ENCODE measurements at places on chromosomes 1 and 21.

- no peak for DNase-seq
Observed at GRCh38 chr1:35046730-35047129, 15.0 kb upstream of the ZMYM6 start.

DNA sequence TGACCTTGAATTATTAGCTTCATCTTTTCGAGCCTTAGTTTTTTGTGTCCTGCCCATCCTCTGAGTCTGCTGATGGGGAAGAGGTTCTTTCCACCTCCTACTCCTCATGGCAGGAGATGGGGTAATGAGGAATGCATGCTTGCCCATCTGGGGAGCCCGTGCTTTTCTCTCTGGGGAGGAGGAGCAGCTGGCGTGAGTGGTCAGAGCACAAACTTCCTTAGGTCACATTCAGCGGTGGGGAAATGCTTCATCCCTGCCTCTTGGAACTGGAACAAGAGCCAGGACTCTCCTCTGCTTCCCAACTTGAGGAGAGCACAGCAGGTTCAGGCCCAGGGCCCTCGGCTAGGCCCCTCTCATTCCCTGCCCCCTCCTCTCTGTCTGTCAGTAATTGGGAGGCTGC is 155.0 kb downstream of the PCNX2 start:
- DNase-seq: no peak

DNA sequence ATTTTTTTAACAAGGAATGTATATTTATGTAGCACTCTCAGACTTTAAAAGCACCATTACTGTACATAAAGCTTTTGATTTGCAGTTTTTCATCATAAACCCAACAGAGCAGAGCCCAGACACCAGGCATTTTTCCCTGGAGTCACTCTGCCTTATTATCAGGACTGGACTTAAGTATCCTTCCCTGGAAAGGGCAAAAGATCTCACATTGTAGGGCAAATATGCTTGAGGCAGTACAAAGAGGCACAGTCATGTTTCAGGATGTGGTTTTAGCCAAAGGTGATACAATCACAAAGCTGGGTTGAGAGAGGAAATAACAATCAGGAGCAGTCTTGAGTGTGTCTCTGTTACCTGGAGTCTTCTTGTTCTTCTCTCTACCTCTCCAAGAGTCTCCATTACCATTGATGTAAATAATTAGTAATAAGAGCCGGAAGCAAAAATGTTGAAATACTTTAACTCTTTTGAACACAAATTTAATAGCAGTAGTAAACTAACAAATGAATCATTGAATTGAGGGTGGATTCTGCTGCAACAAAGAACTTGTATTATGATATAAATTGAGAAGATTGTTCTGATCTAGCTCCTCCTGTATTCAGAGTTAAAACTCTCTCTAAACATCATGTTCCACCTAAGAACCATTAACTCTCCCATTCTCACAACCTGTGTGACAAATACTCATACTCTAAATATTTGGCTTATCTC is 160.5 kb downstream of the LTN1 start:
- DNase-seq: no peak

DNA sequence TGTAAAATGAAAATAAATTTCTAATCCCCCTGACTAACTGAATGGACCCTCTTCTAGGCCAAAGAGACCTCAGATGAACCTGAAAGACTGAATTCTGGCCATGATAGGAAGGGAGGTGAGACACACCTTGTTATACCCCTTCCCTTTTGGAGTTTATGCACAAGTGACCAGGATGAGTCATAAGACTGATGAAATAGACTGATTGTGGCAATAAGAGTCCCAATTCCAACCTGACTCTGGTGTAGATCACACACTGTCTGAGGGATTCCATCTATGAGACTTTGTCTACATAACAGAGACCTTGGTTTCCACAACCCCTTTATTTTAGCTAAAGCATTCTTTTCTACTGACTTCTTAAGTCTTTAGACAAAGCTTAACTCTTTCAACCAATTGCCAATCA is 13.5 kb upstream of the OR2G2 start:
- no peak for DNase-seq

DNA sequence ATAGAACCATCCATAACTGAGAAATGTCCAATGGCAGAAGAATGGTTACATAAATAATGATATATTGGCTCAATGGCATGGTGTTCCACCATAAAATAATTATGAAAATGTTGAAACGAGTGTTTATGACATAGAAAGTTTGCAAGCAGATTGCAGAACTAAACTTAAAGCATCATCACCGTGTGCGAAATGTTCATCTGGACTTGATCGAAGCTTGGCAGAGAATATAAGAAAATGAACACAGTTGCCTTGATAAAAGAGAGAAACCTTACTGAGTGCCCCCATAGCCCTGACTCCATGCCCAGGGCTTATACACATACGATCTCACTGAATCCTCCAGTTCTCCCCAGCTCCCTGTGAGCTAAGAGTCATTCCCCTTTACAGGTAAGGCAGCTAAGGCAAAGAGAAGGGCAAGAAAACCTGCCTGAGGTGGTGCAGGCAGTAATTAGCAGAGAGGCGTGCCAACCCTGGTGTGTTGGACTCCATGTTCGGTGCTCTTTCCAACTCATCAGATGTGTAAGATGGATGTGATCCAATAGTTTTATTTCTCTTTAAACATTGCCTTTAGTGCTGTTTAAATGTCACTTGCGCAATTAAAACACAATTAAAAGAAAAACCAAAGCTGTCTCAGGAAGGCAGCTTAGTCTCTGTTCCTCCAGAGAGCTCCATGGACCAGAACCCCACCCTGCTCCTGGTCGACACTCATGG is 21.8 kb upstream of the SPOCD1 start:
- no peak for DNase-seq

GRCh38 chr1:204112876-204113730 is 38.7 kb downstream of the ETNK2 start:
- DNase-seq: no peak

GRCh38 chr1:94276988-94277434 is 39.6 kb upstream of the ARHGAP29 start:
- DNase-seq: no peak

GRCh38 chr1:231940701-231941100 is 314.1 kb downstream of the DISC1 start:
- DNase-seq: no peak

DNA sequence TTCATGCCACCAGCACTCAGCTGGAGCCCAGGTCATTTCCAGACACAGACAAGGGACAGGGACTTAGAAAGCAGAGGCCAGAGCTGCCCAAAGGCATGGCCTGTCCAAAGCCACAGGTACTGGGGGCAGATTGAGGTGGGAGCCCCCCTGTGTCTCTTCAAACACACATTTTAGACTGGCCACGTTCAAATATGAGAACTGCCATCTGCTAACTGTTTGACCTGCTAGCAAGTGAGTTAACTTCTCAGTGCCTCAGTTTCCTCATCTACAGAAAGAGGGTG is 862 bp upstream of the LEFTY2 start:
- no peak for DNase-seq

- no peak for DNase-seq
Observed at GRCh38 chr21:38077569-38077968, 161.3 kb upstream of the KCNJ6 start.

GRCh38 chr1:17193222-17194132 is 11.5 kb upstream of the PADI1 start:
- DNase-seq: no peak

GRCh38 chr1:187001198-187001889 is 172.6 kb downstream of the PLA2G4A start:
- DNase-seq: no peak

GRCh38 chr1:175225805-175226129 is 33.2 kb upstream of the KIAA0040 start:
- DNase-seq: no peak

- no peak for DNase-seq
Observed at GRCh38 chr1:119472819-119473175, 34.2 kb upstream of the HSD3B1 start.

DNA sequence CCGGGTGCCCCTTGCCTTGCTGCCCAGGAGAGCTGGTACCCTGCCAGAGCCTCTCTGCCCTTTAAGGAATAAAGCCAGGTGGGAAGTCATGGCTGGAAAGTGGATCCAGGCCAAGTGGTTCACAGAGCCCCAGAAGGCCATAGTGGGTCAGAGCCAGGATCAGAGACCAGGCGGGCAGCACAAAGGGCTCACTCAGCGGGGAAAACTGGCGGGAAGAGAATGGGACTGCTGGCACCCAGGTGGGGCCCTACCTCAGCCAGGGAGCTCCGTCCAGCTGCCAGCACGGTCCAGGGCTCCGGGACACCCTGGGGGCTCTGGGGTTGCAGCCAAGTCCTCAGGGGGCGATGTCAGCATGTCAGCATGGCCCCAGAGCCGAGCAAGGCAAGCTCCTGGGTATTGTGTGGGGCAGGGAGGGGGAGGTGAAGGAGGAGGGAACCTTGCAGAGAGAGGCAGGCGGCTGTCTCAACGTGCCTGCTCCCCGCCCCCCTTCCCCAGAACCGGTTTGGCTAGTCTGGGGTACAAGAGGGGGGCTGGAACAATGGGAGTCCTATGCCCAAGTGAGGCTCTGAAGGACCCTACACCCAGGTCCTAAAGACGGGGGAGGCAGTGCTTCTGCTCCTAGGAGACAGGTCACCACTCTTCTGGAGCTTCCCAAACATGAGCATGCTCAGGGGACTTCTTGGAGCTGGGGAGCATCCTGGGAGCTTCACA is at the start of gene ARHGEF19:
Gene ARHGEF19, minus strand, starts transcription at position 402 of the 711 bp plus-strand sequence. CDS start 3,598 bp downstream, outside the sequence.
- no peak for DNase-seq

GRCh38 chr1:246988316-246988715 is 19.5 kb downstream of the ZNF695 start:
- no peak for DNase-seq

DNA sequence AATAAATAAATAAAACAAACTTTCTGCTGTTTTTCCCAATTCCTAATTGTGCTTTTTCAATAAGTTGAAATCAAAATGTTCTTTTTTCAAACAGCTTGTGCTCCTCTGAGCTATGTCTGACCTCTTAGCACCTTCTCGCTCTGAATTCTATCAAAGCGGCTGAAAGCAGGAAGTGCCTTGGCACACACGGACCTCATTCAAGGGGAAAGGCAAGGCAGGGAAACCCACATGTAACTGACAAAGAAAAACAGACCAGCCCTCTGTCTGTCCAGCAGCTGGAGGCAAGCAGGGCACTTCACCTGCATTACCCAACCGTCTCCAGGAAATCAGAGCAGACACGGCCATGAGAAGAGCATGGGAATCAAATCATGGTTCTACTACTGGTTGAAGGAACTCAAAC is 56.7 kb downstream of the PLPP3 start:
- DNase-seq: no peak

DNA sequence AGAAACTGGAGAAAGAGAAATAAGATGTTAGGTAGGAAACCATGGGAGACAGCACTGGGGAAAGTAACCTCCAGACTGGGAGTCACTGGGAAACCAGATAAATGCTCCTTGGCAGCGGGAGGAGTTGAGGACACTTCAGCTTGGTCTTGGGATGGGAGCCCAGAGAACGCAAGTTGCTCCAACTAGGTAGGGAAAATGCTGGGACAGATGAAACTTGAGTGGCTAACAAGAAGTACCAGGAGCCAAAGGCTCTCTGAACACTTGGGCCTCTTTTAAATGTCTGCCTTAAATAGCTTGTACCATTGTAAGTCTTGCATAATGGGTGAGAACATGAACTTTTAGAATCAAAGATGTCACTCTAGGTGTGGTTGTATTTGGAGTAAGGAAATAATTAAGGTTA is 3.0 kb downstream of the NMNAT1 start:
- no peak for DNase-seq

DNA sequence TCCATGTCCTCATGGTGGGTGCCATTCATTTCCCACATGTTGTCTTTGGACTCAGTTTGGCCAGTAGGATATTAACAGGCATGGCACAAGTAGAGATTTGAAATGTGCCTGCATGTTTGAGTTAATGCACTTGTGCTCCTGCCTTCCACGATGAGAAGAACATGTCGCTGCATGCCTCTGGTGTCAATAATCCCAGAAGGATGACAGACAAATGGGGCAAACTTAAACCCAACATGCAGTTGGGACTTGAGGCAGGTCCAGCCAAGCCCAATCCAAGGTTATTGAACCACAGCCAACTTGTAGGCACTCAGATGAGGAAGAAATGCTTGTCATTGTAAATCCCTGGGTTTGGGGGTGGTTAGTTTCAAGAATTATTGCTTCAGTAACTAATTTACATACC is 174.6 kb downstream of the TRIM33 start:
- DNase-seq: no peak

- DNase-seq: no peak
Observed at GRCh38 chr1:162993846-162994245, 75.3 kb upstream of the RGS4 start.

DNA sequence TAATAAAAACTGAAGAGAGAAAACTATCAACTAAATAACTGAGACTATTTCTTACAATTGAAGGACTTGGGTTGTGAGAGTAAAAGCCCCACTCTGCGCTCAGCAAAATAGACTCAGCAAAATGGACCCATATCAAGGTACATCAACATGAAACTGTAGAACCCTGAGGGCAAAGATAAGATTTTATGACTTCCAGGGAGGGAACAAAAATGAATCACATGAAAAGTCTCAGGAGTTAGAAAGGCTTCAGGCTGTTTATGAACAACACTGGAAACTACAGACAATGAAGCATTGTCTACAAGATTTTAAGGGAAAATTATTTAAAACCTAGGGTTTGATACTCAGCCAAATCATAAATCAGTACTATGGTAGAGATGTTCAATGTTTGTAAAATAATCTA is 434.3 kb downstream of the PTPRC start:
- no peak for DNase-seq

DNA sequence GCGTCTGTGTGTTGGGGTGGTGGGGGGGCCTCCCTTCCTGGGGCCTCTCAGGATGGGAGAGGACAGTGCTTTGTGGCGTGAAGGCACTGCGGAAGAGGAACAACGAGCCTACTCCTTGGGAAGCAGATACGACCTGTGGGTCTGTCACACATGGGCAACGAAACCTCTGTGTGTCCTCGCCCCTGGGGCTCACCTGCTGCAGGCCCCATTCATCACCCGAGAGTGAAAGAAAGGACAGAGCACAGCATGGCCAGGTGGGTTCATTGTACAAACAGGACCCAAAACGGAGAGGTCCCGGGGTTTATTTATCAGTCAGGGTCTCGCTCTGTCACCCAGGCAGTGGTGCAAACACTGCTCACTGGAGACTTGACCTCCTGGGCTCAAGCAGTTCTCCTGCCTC is 40.1 kb upstream of the LIN9 start:
- DNase-seq: no peak

GRCh38 chr1:204456826-204457442 is 37.7 kb downstream of the PIK3C2B start:
- no peak for DNase-seq

DNA sequence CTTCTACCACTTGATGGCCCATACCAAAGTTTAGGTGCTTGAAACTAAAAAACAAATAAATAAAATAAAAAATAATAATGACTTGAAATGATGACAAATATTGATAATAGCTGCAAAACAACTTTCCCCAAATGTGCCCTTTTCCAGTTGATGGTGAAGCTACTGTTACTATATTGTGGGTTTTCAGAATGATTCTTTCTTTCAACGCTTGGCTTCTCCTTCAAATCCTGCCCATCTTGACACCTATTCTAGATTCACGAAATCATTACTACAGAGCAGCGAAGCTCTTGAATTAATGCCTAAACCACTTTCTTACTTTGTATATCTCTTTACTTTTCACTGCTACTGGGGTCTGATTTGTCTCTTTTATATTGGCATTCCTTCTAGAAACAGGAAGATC is 9.2 kb upstream of the C1orf141 start:
- DNase-seq: no peak
